ENCODE measurements at places on chromosomes 12 and 14.
A peak's percentile ranks its signal among the peaks of the same experiment; 100 is the strongest.

DNA sequence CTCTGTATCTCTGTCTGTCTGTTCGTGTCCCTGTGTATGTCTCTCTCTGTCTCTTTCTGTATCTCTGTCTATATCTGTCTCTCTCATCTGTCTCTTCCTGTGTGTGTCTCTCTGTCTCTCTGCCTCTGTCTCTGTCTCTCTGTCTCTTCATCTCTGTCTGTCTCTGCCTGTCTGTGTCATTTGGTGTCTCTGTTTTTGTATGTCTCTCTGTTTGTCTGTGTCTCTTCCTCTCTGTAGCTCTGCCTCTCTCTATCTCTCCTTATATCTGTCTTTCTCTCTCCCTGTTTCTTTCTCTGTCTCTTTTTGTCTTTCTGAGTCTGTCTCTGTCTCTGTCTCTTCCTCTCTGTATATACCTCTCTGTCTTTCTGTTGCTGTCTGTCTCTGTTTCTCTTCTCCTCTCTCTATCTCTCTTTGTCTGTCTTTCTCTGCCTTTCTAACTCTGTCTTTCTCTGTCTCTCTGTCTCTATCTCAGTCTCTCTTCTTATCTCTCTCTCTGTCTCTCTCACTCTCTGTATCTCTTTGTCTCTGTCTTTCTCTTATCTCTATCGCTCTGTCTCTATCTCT, 50.2 kb downstream of the TMEM121 start:
- DNase-seq: no peak

DNA sequence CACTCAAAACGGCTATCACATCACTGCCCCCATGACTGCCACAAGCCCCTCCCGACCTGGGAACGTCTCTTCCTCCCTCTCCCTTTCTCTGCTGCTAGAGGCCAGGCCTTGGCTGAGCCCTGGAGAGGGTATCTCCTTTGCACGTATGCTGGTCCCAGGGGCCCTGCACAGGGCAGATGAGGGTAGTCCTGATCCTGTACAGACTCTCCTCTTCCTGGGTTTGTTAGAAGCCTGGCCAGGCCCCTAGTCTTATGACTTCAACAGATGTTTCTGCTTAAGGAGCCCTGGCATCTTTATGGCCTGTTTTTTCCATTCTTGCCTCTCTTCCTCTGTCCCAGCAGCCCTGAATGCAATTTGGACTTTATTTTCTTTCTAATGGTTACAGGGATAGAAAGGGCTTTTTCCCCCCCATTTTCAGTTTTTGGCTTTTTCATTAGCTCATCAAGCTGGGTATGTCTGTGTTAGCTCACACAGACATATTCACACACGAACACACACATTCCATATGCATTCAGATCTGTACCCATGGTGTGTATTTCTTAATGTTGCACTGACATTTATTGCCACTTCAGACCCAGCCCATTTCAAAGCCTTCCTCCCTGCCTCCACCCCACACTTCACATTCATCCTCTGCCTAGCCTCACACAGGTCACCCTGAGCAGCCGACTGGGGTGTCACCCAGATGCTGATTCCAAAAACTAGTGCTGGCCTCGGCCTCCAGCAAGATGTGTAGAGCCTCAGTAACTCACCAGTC, 203.2 kb downstream of the ZFP36L1 start:
- DNase-seq: no peak

- no peak for DNase-seq
Observed at GRCh38 chr14:68967459-68967940, 11.6 kb downstream of the ACTN1 start.

GRCh38 chr12:64800640-64801039, 23.8 kb upstream of the TBC1D30 start:
- no peak for DNase-seq

- no peak for DNase-seq
Observed at GRCh38 chr12:63196168-63196567, 45.2 kb upstream of the AVPR1A start.

DNA sequence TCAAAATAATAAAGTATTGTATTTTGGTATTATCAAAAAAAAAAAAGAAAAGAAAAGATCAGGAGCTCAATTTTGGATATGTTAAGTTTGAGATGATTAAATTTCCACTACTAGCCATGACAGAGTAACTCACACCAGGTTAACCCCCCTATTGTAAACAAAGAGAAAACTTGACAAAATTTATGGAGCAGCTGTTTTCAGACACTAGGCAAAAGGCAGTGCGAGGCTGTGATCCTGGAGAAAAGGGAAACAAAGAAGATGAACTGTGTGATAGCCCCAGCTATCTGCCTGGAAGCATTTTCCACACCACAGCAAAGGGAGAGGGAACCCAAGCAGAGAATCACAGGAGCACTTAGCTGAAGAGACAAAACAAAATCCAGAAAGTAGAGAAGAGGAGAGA, 145.0 kb downstream of the KIF21A start:
- DNase-seq: no peak

GRCh38 chr12:15546102-15546701, 223.9 kb downstream of the PTPRO start:
- DNase-seq: no peak

GRCh38 chr14:38837343-38838048, 265.5 kb downstream of the SEC23A start:
- no peak for DNase-seq

GRCh38 chr12:30201301-30202160, 417.8 kb upstream of the TMTC1 start:
- no peak for DNase-seq

GRCh38 chr12:13099066-13099843, 4.2 kb downstream of the GSG1 start:
- DNase-seq: no peak

DNA sequence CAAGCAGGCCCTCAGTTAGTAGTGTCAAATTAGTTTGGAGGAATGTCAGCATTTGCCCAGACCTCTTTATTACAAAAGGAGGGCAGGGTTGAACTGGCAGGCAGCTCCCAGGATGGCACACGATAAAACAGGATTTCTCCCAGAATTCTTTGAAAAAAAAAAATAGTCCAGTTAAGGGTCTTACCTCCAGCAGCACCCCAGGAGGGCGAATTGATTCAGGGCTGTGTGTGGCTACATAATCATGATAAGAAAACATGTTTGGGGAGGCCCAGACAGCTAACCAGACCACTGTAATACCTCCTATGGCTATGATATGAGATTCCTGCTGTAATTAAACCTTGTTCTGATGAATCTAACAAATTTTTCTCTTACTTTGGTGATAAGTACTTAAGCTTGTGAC, 38.8 kb upstream of the NT5DC3 start:
- no peak for DNase-seq

- DNase-seq: no peak
Observed at GRCh38 chr12:109595321-109595902, 21.8 kb downstream of the MVK start.

GRCh38 chr12:126337556-126338441, 1272.6 kb downstream of the AACS start:
- DNase-seq: no peak

GRCh38 chr12:39638840-39639239, 19.2 kb upstream of the ABCD2 start:
- DNase-seq: no peak

GRCh38 chr14:96567289-96567899, 65.2 kb downstream of the PAPOLA start:
- DNase-seq: peak; percentile 59

GRCh38 chr12:104676636-104677035, 219.9 kb downstream of the CHST11 start:
- peak; percentile 18 for DNase-seq

GRCh38 chr12:21428241-21428640, 9.2 kb upstream of the PYROXD1 start:
- no peak for DNase-seq
